ENCODE measurements at places on chromosomes 7 and 10.

DNA sequence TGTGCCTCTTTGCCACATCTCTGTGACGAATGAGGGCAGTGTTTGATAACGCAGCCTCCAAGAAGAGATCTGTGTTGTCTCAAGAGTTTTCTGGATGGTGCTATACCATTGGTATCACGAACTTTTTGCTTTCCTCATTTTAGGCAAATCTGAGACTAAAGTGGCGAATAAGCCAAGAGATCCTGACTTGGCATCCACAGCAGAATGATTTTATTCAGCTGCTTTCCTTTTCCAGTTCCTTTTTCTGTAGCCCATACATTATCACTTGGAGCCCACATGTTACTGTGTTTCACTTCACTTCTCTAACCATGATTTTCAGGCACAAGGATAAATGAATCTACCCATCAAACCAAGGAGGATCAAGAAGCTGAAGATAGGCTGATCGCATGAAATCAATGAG, 177.9 kb upstream of the PTN start:
- no peak for DNase-seq

GRCh38 chr7:1946025-1946772, 276.1 kb downstream of the ELFN1 start:
- no peak for DNase-seq

- DNase-seq: no peak
Observed at GRCh38 chr10:97822261-97822687, 27.4 kb upstream of the GOLGA7B start.

DNA sequence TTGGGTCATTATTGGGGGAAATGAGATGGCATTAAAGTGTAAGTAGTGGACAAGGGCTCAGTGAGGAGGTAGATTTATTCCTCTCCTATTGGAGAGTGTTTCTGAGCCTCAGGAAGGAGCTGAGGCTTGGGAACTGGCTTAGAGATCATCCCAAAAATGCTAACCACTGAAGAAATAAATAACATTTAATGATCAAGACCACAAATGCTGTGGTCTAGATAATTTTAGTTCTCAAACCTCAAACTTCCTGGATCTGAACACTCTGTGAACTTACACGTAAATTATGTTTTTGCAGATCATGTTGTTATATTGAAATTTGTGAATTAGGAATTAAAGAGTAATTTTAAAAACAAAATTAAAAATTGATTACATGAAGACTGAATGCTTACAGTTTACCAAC, 27.3 kb downstream of the MDFIC start:
- DNase-seq: no peak

- DNase-seq: no peak
Observed at GRCh38 chr10:83538047-83538446, 601.3 kb upstream of the GHITM start.

DNA sequence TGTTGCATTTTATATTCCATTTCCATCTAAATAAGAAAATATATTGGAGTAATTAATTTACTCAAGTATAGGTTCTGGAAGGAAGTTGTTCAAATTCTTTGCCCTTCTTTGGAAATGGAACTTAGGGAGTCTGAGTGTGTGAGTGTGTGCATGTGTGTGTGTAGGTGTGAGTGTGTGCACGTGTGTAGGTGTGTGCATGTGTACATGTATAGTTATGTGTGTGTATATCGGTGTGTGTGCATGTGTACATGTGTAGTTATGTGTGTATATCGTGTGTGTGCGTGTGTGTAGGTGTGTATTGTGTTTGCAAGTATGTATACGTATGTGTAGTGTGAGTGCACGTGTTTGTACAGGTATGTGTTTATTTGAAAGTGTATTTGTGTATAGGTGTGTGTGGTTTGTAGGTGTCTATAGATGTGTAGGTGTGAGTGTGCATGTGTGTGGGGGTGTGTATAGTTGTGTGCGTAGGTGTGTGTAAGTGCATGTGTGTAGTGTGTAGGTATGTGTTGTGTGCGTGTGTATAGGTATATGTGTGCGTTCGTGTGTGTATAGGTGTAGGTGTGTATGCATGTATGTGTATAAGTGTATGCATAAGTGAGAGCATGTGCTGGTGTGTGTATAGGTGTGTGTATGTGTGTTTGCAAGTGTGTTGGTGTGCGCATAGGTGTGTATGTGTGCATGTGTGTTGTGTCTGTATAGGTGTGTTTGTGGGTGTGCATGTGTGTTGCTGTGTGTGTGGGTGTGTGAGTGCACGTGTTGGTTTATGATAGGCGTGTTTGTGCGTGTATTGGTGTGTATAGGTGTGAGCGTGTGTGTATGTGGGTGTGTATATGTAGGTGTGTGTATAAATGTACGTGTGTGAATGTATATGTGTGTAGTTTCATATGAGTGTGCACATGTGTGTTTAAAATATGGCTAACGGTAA, 266.2 kb downstream of the CAMK1D start:
- no peak for DNase-seq

- DNase-seq: no peak
Observed at GRCh38 chr10:48199580-48200377, 74.7 kb downstream of the FRMPD2 start.

DNA sequence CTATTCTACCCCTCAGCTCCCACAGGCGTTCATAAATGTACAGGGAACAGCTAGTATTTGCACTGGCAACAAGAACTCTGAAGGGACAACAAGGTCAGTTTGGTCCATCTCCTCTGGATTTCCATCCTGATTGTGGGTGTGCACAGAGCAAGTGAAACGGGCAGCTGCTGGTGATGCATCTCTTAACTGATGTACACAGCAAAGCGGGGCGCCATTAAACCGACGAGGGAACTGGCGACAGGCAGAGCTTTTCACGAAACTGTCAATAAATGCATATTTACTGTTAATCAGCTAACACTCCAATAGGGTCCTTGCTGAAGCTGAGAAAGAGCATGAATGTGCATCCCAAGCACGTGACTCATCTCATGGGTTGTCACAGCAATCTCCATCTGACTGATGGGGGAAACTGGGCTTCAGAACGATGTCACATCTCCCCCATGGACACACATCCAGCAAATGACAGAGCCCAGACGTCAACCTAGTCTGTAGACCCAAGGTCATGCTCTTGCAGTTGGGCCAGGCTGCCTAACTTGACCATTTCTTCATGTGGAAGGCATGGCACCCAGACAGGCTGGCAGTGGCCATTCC, 54.2 kb downstream of the FAM53B start:
- no peak for DNase-seq

GRCh38 chr7:49563693-49564378, 209.6 kb upstream of the VWC2 start:
- no peak for DNase-seq
